ENCODE measurements at places on chromosomes 5 and 9. TPM values are rescaled to one million over a fixed set of nuclear protein-coding genes. Genes with fewer than 3 reads are reported as not detected.
A peak's percentile ranks its signal among the peaks of the same experiment; 100 is the strongest.

DNA sequence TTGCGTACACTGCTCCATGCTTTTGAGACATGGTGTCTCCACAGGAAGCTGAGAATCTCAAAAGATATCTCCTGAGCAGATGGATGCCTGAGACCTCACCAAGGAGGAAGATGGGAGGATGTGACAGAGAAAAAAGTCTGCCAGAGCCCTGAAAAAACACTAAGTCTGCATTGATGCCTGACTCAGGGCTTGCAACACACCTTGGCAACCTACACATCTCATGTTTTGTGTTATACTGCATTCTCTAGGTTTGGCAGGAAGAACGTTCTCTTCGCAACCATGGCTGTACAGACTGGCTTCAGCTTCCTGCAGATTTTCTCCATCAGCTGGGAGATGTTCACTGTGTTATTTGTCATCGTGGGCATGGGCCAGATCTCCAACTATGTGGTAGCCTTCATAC, 19.2 kb downstream of the SLC22A4 start:
- no peaks in the 10 kb centered on the region for H3K27me3 ChIP-seq
- H3K4me1 ChIP-seq, result no peaks in the 10 kb centered on the region
- no peak overlapping the region for H3K4me3 ChIP-seq
- no peaks in the 10 kb centered on the region for H3K36me3 ChIP-seq
- no peak overlapping the region for H3K27ac ChIP-seq
- DNase-seq, result no peak

GRCh38 chr9:6006749-6007057, 8.7 kb downstream of the RANBP6 start:
- DNase-seq, result no peak
- H3K36me3 ChIP-seq, result no peaks in the 10 kb centered on the region
- H3K4me1 ChIP-seq, result peaks cover 36% of the 10 kb centered on the region
- peak overlapping the region; percentile 75 for H3K4me3 ChIP-seq
- H3K27me3 ChIP-seq, result no peaks in the 10 kb centered on the region
- peak overlapping the region; percentile 97 for H3K27ac ChIP-seq

GRCh38 chr5:132673488-132673887, 301 bp upstream of the IL4 start:
- H3K27me3 ChIP-seq, result no peaks in the 10 kb centered on the region
- no peak overlapping the region for H3K4me3 ChIP-seq
- H3K36me3 ChIP-seq, result no peaks in the 10 kb centered on the region
- peaks cover 17% of the 10 kb centered on the region for H3K4me1 ChIP-seq
- DNase-seq, result no peak

GRCh38 chr5:2018390-2018724, 135.6 kb upstream of the IRX4 start:
- H3K4me3 ChIP-seq, result no peak overlapping the region
- H3K27ac ChIP-seq, result no peak overlapping the region
- H3K27me3 ChIP-seq, result no peaks in the 10 kb centered on the region
- no peak for DNase-seq
- H3K4me1 ChIP-seq, result no peaks in the 10 kb centered on the region
- H3K36me3 ChIP-seq, result no peaks in the 10 kb centered on the region

- H3K36me3 ChIP-seq, result no peaks in the 10 kb centered on the region
Observed at GRCh38 chr5:34511915-34512314, 144.2 kb upstream of the RAI14 start.

The IFNB1 gene
- not detected for total RNA-seq

The HAVCR2 gene
- 5.5 TPM for total RNA-seq

The EQTN gene
- not detected for total RNA-seq

The FUT7 gene
- total RNA-seq, result 4.6 TPM

The ADAMTS2 gene
- not detected for total RNA-seq

Data from naive thymus-derived CD4-positive, alpha-beta T cell (primary cell).